ENCODE measurements at places on chromosomes 1 and 21.

DNA sequence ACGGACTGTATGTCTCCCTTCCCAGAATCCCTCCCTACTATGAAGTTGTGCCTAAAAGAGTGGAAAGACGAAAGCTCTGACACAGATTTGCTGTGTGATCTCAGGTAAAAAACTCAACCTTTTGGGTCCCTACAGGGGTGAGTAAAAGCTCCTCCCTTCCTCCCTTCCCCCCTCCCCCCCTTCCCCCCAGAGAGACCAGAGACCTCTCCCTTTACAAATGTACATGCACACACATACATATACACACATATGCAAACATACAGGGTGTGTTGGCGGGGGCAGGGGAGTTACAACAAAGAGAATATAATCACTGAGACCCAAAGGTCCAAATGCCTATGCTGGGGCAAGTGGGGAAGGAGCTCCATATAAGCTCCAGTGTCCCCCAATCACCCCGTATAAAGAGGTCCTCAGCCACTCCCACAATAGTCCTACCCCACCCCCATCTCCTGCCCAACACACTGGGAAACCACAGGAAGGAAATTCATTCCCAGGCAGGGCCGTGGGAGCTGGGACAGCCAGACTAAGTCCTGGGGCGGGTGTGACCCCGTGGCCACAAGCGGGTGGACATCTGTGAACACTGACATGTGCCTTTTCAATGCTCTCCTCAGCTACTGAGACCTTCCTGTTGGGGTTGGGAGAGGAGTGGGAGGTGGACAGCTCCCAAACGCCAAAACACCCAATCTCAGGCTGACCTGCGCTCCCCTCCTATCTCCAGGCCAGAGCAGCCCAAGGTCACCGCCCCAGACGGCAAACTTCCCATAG lies 2.0 kb downstream of the MEF2D start:
- DNase-seq: no peak

DNA sequence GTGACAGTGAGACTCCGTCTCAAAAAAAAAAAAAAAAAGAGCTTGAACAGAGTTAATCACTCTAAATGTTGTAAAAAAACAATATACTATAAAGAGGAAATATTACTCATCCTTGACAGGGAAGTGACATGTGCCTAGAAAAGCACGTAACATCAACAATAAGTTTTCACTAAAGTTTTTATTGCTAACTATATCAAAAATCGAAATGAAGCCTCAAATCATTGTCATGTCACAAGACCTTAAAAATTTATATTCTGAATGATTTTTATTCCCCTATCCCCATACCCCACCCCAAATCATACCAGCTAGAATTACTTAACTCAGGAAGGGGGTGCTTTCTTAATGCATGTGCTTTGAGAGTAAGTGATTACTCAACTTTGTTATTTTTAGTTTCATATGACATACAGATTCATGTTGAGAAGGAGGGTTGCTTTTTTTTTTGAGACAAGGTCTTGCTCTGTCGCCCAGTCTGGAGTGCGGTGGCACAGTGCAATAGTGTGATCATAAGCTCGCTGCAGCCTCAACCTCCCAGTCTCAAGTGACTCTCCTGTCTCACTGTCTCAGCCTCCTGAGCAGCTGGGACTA lies 53.6 kb upstream of the MUTYH start:
- DNase-seq: no peak

- DNase-seq: no peak
These were observed 13.8 kb downstream of the PSEN2 start for GRCh38 chr1:226884116-226884625.

- no peak for DNase-seq
These were observed 8.0 kb downstream of the STX6 start for GRCh38 chr1:181014477-181015250.

DNA sequence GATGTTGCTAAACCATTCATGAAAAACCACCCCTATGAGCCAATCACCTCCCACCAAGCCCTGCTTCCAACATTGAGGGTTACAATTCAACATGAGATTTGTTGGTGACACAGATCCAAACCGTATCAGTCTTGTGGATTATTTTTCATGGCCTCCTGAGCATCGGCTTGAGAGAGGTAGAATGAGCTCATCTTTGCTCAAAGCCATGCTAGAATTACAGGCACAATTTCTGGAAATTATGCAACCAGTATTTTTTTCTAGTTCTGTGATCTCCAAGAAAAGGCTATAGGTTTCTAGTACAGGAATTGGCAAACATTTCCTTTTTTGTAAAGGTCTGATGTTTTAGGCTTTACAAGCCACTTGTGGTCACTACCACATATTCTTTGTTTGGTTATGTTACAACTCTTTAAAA lies 219.4 kb downstream of the DUSP10 start:
- no peak for DNase-seq

DNA sequence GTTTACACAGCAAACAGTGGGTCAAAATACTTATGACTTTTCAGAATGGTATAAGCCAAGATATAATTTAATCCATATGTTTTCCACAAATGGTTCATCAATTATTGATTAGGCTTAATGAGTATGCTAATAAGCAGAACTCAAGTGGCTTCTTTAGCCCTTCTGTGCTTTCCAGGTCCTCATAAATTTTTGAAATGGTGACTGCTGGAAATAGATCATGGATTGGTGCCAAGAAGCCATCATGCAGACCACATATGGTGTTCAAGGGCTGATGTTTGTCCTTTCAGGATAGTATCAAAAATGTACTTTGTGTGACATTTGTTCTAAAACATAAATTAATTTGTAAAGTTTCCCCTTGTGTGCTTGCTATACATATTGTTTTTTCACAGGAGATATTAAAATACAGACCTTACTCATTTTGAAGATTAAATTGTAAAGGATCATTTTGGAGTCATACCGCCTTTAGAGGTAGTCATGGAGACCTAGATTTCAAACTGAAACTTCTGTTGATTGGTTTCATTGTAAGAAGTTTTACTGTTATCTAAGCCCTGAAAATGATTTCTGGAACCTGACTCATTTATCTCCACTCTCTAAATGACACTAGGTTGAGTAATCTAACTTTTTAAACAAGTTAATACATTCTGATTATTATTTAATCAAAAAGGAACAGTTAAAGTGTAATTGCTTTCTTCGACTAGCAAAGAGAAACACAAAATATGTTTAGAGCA lies 507.9 kb downstream of the PLA2G4A start:
- no peak for DNase-seq

- no peak for DNase-seq
These were observed 898 bp downstream of the KRTAP27-1 start for GRCh38 chr21:30336596-30336995.

GRCh38 chr1:47523835-47524215 lies 86.0 kb downstream of the FOXD2 start:
- no peak for DNase-seq

DNA sequence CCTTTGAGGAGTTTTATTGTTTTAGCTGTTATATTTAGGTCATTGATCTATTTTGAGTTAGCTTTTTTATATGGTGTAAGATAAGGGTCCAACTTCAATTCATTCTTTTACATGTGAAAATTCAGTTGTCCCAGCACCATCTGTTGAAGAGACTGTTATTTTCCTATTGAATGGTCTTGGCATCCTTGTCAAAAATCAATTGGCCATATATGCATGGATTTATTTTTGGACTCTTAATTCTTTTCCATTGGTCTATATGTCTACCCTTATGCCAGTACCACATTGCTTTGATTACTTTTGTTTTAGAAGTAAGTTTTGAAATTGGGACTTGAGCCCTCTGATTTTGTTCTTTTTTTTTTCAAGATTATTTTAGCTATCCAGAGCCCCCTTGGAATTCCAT lies 35.8 kb upstream of the HUNK start:
- DNase-seq: no peak

- no peak for DNase-seq
These were observed 26.8 kb downstream of the PALMD start for GRCh38 chr1:99672530-99673213.

DNA sequence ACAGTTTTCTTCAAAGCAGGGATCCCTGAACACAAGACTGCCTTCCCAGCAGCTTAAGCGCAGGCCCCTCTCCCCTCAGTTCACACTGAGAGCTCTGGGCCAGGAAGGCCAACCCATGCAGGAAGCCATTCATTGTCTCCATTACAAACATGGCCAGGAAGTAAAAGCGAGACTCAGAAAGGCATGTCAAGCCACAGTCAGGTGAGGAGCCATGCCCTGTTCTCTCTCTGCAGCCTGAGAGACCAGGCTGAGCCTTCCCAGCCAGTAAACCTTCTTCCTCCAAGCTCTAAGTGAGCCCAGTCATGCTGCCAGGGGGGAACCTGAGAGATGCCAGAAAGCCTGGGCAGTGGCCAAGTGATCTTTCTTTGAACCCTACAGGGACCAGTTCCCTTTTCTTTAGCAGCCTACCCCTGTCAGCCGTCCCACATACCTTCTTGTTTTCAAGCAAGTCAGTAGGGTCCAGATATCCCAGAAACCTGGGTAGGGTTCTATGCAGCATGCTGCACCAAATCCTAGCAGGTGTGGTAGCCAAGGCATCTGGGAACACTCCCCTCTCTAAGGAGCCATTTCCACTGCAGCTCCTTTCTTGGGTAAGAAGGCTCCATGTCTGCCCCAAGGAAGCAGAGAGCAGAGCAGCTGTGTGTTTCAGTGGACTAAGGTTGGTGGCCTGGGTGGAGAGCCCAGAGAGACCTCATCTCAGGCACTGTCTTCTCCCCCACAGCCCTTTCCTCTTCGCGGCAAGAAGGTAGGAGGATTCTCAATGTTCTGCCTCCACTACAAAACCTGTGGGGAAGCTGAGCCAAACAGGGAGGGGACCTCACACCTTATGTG lies 977 bp downstream of the TRAF3IP3 start:
- DNase-seq: peak; percentile 32

GRCh38 chr1:64041371-64042131 lies 161.9 kb upstream of the UBE2U start:
- no peak for DNase-seq

- DNase-seq: no peak
These were observed 47.7 kb upstream of the GPR37L1 start for GRCh38 chr1:202074985-202075384.

- DNase-seq: no peak
These were observed 119.8 kb upstream of the SLC25A33 start for GRCh38 chr1:9419369-9420041.

DNA sequence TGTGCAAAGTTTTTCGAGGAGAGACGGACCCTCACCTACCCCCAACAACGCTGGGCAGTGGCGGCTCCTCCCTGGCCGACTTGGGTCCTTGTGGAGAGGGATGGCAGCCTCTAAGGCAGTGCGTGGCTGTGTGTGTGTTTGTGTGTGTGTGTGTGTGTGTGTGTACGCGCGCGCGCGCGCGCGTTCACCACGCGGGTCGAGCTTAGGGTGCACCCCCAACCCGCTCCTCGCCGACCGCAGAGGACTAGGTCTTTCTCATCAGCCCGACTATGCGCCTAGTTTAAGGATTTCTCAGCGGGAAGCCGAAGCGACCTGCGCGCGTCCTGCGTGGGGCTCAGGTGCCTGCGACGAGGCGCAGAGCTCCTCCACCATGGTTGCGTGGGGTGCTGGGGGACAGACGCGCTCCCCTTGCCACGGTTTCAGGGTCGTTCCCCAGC lies 940 bp downstream of the SOX13 start:
- no peak for DNase-seq

All from activated T-cell treated with anti-CD3 and anti-CD28 coated beads for 24 hours (primary cell).